Heart left ventricle (tissue), 16 donors: ENCODE measurements at places on chromosomes 3 and 15. TPM values are rescaled to one million over a fixed set of nuclear protein-coding genes. Genes with fewer than 3 reads are reported as not detected.

DNA sequence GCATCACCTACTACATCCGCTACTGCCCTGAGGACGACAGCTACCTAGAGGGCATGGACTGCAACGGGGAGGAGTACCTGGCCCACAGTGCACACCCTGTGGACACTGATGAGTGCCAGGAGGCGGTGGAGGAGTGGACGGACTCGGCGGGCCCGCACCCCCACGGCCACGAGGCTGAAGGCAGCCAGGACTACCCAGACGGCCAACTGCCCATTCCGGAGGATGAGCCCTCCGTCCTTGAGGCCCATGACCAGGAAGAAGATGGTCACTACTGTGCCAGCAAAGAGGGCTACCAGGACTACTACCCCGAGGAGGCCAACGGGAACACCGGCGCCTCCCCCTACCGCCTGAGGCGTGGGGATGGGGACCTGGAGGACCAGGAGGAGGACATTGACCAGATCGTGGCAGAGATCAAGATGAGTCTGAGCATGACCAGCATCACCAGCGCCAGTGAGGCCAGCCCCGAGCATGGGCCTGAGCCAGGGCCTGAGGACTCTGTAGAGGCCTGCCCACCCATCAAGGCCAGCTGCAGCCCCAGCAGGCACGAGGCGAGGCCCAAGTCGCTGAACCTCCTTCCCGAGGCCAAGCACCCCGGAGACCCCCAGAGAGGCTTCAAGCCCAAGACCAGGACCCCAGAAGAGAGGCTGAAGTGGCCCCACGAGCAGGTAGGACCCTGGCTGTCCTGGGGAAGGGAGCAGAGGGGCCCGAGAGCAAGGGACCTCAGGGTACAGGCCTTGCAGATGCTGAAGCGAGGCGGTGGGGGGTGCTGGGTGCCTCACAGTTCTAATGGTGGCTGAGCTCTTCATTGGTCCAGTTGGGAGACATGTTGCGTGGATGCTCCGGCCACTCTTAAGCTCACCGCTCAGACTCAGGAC, 168.6 kb downstream of the APBA2 start:
- H3K27me3 ChIP-seq = no peaks in the 10 kb centered on the region
- no peaks in the 10 kb centered on the region for H3K4me1 ChIP-seq

- H3K27ac ChIP-seq = no peak overlapping the region
- no peaks in the 10 kb centered on the region for H3K4me1 ChIP-seq
- no peak overlapping the region for H3K4me3 ChIP-seq
- H3K27me3 ChIP-seq = no peaks in the 10 kb centered on the region
- H3K36me3 ChIP-seq = no peaks in the 10 kb centered on the region
Measured at GRCh38 chr3:25826510-25826909, 36.6 kb downstream of the OXSM start.

DNA sequence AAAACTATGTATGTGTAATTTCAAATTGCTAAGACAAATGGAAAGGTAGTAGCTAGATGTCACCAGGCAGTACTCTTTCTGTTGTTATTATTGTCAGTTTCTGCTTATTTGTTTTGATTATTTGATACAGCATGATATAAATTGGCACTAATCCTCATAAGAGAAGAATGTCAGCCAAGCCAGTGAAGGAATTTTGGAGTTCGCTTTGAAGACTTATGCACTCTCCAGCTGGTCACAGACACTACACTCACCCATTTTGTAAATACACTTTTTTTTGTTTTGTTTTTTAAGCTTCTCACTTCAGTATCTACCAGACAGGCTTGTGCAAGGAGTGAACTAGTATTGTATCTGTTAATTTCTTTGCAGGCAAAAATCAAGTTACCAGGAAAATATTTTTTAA, 180.2 kb upstream of the TTC14 start:
- no peak overlapping the region for H3K4me3 ChIP-seq
- DNase-seq = no peak
- no peaks in the 10 kb centered on the region for H3K36me3 ChIP-seq
- no peak overlapping the region for H3K27ac ChIP-seq
- no peaks in the 10 kb centered on the region for H3K4me1 ChIP-seq

The ST3GAL6 gene
- 59.5 TPM for total RNA-seq

DNA sequence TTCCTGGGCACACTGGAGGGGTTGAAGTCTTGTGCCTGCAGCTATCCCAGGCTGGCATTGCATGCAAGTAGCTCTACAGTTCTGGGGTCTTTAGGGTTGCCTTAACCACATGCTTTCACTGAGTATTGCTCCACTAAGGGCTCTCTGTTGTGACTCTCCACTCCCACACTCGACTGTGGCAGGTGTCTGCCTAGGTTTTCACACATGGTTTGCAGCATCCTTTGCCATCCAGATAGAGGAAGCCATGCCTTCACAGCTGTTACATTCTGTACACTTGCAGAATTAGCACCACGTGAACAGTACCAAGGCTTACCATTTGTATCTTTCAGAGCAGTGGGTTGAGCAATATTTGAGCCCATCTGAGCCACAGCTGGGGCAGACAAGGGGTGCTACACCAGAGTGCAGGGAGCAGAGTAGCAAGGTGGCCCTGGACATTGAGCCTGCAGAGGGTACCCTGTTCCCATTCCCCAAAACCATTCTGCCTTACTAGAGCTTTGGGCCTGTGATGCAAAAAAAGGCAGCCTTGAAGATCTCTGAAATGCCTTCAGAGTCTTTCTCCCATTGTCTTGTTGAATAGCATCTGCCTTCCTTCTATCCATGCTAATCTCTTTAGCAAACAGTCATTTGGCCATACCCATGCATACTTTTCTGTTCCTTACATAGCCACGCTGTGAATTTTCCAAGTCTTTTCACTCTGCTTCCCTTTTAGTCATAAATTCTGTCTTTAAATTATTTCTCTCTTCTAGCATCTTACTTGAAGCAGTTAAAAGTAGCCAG, 95.2 kb upstream of the PLCL2 start:
- no peaks in the 10 kb centered on the region for H3K36me3 ChIP-seq
- H3K4me1 ChIP-seq = no peaks in the 10 kb centered on the region
- no peaks in the 10 kb centered on the region for H3K27me3 ChIP-seq
- H3K4me3 ChIP-seq = no peak overlapping the region
- no peak for DNase-seq

- no peak overlapping the region for H3K27ac ChIP-seq
- no peaks in the 10 kb centered on the region for H3K27me3 ChIP-seq
Measured at GRCh38 chr3:143358155-143358792, 238.7 kb downstream of the CHST2 start.
